ENCODE measurements at places on chromosomes 16 and 17.

- DNase-seq: no peak
Measured at GRCh38 chr16:85471469-85472431, 141.4 kb upstream of the GSE1 start.

GRCh38 chr16:17222871-17223401 is 247.8 kb downstream of the XYLT1 start:
- DNase-seq: no peak

DNA sequence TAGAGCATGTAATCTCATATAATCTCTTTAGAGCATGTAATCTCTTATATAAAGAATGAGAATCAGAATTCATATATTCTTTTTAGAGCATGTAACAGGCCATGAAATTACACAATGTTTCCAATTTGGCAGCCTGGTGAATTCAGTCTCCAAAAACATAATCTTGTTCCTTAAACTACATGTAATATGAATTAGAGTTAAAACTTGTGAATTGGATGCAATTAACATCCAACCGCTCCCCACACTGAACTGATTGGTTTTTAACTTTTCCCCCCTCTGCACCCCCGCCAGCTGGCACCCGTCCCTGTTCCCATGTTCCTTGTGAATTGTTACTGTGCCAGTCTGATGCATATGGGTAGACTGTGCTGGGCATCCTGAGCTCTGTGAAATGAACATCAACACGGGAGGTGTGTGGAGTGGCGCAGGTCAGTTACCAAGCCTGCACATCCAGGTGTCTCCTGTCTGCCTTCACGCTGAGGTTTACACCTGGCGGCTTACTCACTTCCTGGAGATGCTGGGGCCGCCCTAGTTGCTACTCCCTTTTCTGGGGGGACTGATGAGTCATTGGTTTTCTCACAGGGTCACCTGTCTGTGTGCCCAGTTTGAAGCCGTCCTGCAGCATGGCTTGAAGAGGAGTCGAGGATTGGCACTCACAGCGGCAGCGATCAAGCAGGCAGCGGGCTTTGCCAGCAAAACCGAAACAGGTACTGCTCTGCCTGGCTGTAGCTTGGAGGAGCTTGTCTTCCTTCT is 50.4 kb downstream of the SNX29 start:
- no peak for DNase-seq

DNA sequence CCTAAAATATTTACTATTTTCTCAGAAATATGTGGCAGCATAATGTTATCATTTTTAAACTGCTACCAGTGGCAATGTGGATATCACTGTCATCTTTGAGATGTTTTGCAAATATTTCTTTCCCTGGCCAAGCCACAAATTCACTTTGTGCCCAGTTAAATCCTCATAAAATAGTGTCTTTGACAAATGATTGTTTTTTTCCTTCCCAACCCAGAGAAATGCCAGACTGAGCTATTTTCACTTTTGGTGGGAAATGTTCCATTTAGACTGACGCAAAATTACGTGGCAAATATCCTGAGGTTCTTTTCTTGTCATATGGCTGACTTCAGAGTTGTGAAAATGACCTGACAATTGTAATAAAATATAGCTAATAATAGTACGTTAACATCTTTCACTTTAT is 807.0 kb upstream of the SOX9 start:
- DNase-seq: no peak

DNA sequence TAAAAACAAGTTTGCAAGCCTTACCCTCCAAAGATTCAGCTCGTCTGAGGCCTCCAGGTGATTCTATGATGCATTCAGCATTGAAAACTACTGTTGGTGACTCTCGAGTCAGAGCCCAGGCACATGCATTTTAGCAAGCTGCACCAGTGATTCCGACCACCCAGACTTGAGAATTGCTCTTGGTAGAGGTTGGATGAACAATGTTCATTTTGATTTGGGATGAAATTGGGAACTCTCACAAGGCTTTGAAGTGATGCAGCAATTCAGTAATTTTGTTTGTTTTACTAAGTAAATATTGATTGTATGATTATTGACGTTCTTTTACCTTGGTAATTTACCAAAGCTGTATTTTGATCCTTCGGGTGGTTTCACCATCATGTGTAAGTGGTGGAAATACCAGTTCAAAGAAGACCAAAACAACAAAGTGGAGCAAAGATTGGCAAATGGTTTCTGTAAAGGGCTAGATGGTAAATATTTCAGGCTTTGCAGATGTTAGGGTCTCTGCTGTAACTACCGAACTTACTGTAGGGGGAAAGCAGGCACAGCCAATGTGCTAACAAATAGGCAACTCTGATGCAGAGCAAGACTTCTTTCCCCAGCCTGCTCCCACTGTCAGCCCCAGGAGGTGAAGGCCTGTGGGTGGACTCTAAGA is 11.8 kb downstream of the ALDH3A2 start:
- DNase-seq: no peak

- DNase-seq: no peak
Measured at GRCh38 chr16:66714654-66715307, 18.2 kb upstream of the CMTM4 start.

DNA sequence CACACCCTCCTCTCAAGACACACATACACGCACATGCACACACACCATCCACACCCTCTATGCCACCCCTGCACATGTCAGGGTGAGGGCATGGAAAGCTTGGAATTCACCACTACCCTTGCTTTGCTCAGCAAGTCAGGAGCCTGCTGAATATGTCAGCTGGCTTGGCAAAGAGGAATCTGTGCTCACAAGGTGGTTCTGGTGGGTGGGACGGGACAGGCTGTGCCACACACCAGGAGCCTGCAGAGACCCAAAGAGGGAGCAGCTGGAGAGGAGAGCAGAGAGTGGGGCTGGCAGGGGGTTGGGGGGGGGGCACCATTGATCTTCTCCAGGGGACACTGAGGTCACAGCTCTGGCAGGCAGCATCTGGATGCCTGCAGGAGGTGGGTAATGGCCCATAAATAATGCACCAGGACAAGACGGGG is 48.7 kb upstream of the NDRG4 start:
- no peak for DNase-seq

Data from activated CD4-positive, alpha-beta T cell treated with anti-CD3 and anti-CD28 coated beads for 4 hours (primary cell).